ENCODE measurements at places on chromosomes 12 and 14. TPM values are rescaled to one million over a fixed set of nuclear protein-coding genes. Genes with fewer than 3 reads are reported as not detected.

DNA sequence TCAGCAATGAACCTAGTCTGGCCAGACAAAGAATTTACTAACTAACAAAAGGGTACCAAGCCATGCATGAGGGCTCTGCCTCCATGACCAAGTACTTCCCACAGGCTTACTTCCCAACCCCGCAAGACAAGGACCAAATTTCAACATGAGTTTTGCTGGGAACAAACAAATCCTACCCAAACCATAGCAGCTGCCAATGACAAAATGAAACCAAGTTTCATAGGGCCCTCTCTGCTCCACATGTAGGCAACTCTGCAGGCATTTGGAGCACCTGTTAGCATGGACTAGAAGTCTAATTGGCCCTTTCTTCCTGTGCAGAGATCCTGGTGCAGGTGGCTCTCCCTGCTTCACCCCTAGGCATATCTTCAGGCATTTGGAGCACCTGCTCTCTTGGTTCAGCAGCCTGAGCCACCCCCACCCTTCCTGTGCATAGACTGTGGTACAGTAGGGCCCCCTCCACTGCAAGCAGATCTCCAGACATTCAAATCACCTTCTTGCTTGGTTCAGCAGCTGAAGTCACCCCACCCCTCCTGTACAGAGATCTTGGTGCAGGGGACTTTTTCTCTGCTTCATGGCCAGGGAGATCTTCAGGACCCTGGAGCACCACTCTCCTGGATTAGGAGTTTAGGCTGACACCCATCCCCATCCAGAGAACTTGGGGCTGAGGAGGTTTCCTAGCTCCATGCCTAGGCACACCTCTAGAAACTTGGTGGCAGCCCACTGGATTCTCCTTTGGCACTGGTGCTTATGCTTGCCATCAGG, 308.7 kb downstream of the RPAP3 start:
- DNase-seq: no peak
- no peaks in the 10 kb centered on the region for H3K4me1 ChIP-seq
- H3K27me3 ChIP-seq: no peaks in the 10 kb centered on the region
- no peak overlapping the region for H3K27ac ChIP-seq
- H3K36me3 ChIP-seq: no peaks in the 10 kb centered on the region

GRCh38 chr14:55085060-55085660, 33.7 kb downstream of the MAPK1IP1L start:
- no peaks in the 10 kb centered on the region for H3K36me3 ChIP-seq
- no peak overlapping the region for H3K27ac ChIP-seq
- no peak overlapping the region for H3K4me3 ChIP-seq
- DNase-seq: no peak
- no peaks in the 10 kb centered on the region for H3K27me3 ChIP-seq
- no peaks in the 10 kb centered on the region for H3K4me1 ChIP-seq

DNA sequence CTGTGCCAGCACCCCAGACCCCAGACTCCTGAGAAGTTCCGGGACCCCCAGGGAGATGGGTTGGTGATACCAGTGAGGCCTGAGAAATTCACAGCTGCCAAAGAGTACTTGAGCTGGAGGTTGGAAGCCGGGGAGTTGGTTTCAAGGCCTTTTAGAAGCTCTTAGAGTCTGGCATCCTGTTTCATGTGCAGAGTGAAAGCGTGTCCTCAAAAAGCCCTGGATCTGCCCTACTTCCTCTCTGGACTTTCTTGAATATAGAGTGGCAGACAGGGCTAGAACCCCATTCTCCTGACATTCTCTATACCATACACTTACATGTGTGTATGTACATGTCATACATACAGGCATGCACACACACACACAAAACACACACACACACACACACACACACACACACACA, 31.3 kb upstream of the PPM1A start:
- H3K4me3 ChIP-seq: no peak overlapping the region
- no peaks in the 10 kb centered on the region for H3K36me3 ChIP-seq
- H3K27me3 ChIP-seq: no peaks in the 10 kb centered on the region
- H3K4me1 ChIP-seq: no peaks in the 10 kb centered on the region
- DNase-seq: no peak

DNA sequence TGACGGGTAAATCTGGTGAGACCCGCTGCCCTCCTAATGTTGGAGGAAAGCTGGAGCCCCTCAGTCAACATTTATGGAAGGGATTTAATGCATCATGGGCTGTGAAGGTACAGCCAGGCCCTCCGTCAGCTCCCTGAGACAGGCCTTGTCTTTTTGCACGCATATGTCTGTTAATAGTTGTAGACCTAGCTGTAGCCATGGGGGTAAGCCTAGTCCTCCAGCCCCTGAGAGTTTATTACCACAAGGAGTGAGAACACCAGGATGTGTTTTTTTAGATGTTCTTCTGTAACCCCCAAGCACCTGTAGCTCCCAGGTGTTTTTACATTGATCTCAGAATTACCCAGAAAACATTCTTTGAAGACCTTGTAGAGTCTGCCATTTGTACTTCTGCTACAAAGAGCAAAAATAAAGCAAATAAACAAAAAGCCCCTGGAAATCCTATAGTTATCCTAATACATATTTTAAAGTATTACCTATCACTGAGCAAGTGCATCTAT, 25.5 kb downstream of the ETV6 start:
- no peak overlapping the region for H3K4me3 ChIP-seq
- no peak overlapping the region for H3K27ac ChIP-seq
- H3K4me1 ChIP-seq: no peaks in the 10 kb centered on the region
- no peak for DNase-seq
- H3K27me3 ChIP-seq: no peaks in the 10 kb centered on the region
- H3K36me3 ChIP-seq: no peaks in the 10 kb centered on the region

GRCh38 chr14:89371585-89372511, 45.2 kb downstream of the FOXN3 start:
- no peak overlapping the region for H3K27ac ChIP-seq
- H3K36me3 ChIP-seq: no peaks in the 10 kb centered on the region

- no peak for DNase-seq
- H3K4me1 ChIP-seq: peaks cover 49% of the 10 kb centered on the region
- no peaks in the 10 kb centered on the region for H3K36me3 ChIP-seq
- peaks cover 30% of the 10 kb centered on the region for H3K27me3 ChIP-seq
- no peak overlapping the region for H3K4me3 ChIP-seq
These were observed 1.9 kb upstream of the BCL11B start for GRCh38 chr14:99273766-99274345.

GRCh38 chr12:93712200-93712599, 35.0 kb downstream of the CRADD start:
- no peaks in the 10 kb centered on the region for H3K36me3 ChIP-seq
- no peak overlapping the region for H3K4me3 ChIP-seq
- H3K4me1 ChIP-seq: no peaks in the 10 kb centered on the region
- H3K27ac ChIP-seq: peak overlapping the region; percentile 64
- H3K27me3 ChIP-seq: no peaks in the 10 kb centered on the region
- no peak for DNase-seq

The KRT73 gene
- total RNA-seq: not detected

The ACOT6 gene
- not detected for total RNA-seq

DNA sequence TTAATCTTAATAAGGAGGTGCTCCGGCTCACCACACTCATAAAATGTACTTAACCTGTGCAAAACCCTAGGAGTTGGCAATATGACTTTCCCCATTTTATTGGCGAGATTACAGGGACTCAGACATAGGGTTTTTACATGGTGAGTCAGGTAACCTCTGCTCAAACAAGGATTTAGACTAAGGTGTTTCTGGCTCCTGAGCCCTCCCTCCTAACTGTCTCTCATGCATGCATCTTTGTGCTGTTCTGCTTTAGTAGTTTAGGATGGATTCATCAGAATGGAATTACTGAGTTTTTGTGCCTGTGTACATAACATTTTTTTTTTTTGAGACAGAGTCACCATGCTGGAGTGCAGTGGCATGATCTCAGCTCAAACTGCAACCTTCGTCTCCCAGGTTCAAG, 993.3 kb upstream of the TMEM132C start:
- no peaks in the 10 kb centered on the region for H3K36me3 ChIP-seq
- H3K4me3 ChIP-seq: no peak overlapping the region
- H3K27me3 ChIP-seq: no peaks in the 10 kb centered on the region
- no peak for DNase-seq
- H3K4me1 ChIP-seq: no peaks in the 10 kb centered on the region

The RTN1 gene
- total RNA-seq: 2.7 TPM

The TPPP2 gene
- 0.86 TPM for total RNA-seq

The MLH3 gene
- total RNA-seq: 16.1 TPM

The CCND2 gene
- 165 TPM for total RNA-seq

- H3K4me1 ChIP-seq: no peaks in the 10 kb centered on the region
- DNase-seq: no peak
- no peak overlapping the region for H3K27ac ChIP-seq
- H3K27me3 ChIP-seq: no peaks in the 10 kb centered on the region
These were observed 104.3 kb downstream of the FIGNL2 start for GRCh38 chr12:51744235-51744634.

GRCh38 chr12:115207216-115207915, 523.4 kb upstream of the TBX3 start:
- no peak for DNase-seq
- no peak overlapping the region for H3K27ac ChIP-seq
- no peaks in the 10 kb centered on the region for H3K36me3 ChIP-seq
- no peaks in the 10 kb centered on the region for H3K4me1 ChIP-seq
- no peak overlapping the region for H3K4me3 ChIP-seq

DNA sequence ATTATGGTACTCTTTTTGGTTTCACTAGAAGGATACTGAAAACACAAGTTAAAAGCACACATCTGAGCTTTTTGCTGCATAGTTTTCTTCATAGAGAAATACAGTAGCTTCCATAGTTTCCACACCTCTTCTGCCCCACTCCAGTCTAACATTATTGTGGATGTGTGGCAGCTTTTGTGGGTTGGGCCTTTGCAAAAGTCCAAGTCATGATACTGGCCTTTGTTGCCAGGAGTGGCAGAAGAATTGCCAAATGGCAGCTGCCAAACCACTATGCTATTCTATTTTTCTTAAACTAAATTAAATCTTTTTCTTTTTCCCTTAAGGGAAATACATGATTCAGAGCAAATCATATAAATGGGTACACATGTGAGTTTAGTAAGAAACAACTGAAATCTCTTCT, 114.8 kb downstream of the PLEKHA5 start:
- H3K27ac ChIP-seq: no peak overlapping the region
- H3K4me1 ChIP-seq: no peaks in the 10 kb centered on the region
- no peak for DNase-seq
- no peaks in the 10 kb centered on the region for H3K27me3 ChIP-seq
- no peak overlapping the region for H3K4me3 ChIP-seq
- no peaks in the 10 kb centered on the region for H3K36me3 ChIP-seq

- peaks cover 44% of the 10 kb centered on the region for H3K4me1 ChIP-seq
- H3K4me3 ChIP-seq: no peak overlapping the region
- H3K27me3 ChIP-seq: no peaks in the 10 kb centered on the region
- no peak for DNase-seq
These were observed 5.3 kb downstream of the PHETA1 start for GRCh38 chr12:111363578-111363977.

The CLEC4D gene
- 0.63 TPM for total RNA-seq

The INHBC gene
- not detected for total RNA-seq

The DAO gene
- not detected for total RNA-seq

DNA sequence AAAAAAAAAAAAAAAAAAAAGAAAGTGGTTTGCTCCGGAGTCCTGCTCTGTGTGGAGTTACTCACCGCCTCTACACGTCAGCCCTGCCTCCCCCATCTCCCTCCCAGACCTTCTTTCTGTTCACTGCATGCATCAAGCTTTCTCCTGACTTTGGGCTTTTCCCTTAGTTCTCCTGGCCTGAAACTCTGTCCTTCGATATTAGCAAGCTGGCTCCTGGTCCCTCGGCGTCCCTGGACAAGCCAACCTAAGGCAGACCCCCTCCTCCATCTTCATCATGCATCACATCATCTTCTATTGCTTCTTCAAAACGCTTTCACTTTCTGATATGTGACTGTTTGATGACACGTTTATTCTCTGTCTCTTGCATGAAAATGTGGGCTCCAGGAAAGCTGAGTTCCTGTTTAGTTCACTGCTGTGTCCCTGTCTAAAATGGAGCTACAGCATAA, 40.6 kb downstream of the SLC15A4 start:
- H3K27ac ChIP-seq: no peak overlapping the region
- H3K4me1 ChIP-seq: no peaks in the 10 kb centered on the region
- H3K27me3 ChIP-seq: no peaks in the 10 kb centered on the region
- H3K4me3 ChIP-seq: no peak overlapping the region
- no peak for DNase-seq

The GPD1 gene
- total RNA-seq: 8.8 TPM

DNA sequence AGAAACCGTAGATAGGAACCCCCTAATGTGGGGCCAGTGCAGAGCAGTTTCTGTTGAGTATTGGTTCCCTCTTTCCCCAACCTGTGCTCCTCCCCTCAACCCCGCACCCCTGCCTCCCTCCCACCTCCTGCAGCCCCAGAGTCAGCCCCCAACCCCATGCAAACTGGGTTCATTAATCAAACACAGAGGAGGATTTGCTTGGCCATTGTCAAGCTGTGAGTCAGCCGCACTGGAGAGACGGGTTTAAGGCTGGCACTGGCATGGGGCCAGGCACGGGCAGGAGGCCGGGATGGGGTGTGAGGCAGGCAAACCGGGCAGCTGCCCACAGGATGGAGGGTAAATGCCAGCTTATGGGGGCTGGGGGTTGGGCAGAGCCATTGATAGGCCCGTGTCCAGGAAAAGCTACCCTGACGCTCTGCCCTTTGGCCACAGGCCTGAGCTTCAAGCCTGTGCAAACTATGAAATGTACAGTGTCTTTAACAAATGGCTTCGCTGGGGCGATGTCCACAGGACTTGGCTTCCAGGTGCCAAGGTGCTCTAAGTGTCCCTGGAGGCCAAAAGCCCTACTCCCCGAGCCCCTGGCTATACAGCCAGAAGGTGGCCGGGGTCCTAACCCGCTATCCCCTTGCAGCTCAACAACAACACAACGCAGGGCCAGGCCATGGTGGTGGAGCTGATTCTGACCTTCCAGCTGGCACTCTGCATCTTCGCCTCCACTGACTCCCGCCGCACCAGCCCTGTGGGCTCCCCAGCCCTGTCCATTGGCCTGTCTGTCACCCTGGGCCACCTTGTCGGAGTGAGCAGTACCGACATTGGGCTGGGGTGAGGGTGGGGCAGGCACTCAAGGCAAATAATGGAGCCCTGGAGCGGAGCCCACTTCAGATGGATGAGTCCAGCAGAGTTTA, 1.4 kb downstream of the AQP5 start:
- no peaks in the 10 kb centered on the region for H3K27me3 ChIP-seq
- H3K4me1 ChIP-seq: no peaks in the 10 kb centered on the region
- H3K4me3 ChIP-seq: no peak overlapping the region
- no peak for DNase-seq
- H3K27ac ChIP-seq: peak overlapping the region; percentile 16
- H3K36me3 ChIP-seq: no peaks in the 10 kb centered on the region

DNA sequence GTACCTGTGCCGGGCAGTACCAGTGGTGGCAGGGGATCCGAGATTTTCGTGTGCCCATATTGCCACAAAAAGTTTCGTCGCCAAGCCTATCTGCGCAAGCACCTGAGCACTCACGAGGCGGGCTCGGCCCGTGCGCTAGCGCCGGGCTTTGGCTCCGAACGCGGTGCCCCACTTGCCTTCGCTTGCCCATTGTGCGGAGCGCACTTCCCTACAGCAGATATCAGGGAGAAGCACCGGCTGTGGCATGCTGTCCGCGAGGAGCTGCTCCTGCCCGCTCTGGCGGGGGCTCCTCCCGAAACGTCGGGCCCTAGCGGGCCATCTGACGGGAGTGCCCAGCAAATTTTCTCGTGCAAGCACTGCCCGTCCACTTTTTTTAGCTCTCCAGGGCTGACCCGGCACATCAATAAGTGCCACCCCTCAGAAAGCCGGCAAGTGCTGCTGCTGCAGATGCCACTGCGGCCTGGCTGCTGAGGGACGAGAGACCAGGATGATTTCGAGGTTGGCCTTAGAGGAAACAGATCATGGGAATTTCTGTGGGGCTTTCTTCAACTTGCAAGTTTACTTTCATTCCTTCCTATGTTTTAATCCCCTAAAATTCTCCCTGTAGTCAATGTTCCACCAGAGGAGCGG, 1.6 kb downstream of the INSM2 start:
- peaks cover 6% of the 10 kb centered on the region for H3K36me3 ChIP-seq
- H3K4me1 ChIP-seq: no peaks in the 10 kb centered on the region
- peaks cover 31% of the 10 kb centered on the region for H3K27me3 ChIP-seq
- DNase-seq: no peak
- H3K4me3 ChIP-seq: peak overlapping the region; percentile 59

All from right atrium auricular region (tissue), 2 donors.